Tongue (tissue), 3 donors: ENCODE measurements at places on chromosomes 4 and X. TPM values are rescaled to one million over a fixed set of nuclear protein-coding genes. Genes with fewer than 3 reads are reported as not detected.

- DNase-seq: no peak
These were observed 56.9 kb downstream of the GABRB1 start for GRCh38 chr4:47088298-47088697.

GRCh38 chr4:76504613-76505465 is 69.8 kb downstream of the SHROOM3 start:
- DNase-seq: peak; percentile 79

DNA sequence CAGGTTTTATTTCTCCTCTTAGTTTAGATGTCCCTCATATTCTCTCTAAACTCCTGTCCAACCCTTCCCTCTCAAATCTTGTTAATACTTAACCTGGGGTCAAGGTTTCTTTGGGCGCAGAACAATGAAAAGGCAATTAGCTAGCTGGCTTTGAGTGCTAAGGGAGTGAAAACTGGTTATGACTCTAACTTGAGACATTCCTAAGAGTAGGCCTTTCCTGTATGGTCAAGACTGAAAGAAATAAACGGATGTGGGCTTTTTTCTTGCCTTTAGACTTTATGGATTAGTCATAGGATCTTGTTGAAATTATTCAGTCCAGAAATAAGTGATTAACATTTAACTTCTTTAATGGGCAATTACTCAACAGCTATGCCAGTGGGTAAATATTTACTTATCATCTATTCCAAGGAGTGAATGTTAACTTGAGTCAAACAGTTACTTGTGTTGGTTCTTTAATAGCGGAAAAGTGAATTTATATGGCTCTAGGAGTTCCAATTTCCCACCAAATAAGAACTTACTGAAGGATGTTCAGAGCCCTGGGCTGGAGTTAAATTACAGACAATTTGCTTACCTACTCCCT is 141.7 kb upstream of the SCML1 start:
- DNase-seq: no peak

The PAGE5 gene
- not detected for total RNA-seq

The PYURF gene
- total RNA-seq: 73.1 TPM

DNA sequence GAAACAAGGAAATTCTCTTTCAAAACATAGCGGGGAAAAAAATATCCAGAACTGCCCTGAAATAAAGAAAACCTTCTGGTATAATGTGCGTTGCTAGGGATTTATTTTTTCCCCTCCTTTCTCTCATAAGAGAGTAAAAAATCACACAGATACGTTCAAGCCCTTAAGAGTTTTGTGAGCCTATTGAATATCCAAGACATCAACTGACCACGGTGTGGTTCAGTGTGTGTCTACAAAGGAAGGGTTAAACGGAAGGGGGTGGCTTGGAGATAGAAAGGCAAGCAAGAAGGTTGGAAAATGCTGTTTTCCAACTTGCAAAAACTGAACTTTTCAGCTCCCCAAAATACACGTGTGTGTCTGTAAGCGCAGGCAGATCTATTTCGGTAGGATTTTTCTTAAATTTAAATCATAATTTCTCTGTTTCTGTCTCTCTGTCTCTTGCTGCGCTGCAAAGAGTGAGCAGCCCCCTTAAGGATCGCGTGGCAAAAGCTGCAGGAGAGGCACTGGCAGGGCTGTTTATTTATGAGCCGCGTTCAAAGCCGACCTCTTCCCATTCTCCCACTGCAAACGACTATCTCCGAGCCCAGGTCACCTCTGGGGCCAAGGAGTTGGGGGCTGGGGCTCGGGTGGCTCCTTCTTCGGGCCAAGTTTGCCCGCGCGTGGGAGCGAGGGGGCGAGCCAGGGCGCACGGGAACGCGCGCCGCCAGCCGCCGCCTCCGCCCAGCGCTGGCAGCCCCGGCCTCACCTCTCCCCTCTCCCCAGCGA is 492 bp upstream of the SLIT2 start:
- no peak for DNase-seq
